Suprapubic skin (tissue), 4 donors: ENCODE measurements at places on chromosomes 2 and 18.
A peak's percentile ranks its signal among the peaks of the same experiment; 100 is the strongest.

DNA sequence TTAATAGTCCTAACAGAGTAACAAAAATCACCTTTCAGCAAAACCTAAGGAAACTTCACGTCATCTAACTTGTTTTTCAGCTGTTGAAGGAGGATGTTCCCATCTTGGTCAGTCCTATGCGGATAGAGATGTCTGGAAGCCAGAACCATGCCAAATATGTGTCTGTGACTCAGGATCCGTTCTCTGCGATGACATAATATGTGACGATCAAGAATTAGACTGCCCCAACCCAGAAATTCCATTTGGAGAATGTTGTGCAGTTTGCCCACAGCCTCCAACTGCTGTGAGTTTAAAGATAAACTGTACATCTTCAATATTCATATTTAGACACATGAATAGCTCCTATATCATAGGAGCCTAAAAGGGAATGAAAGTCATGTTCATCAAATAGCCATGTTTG lies 10.5 kb downstream of the COL3A1 start:
- H3K36me3 ChIP-seq, result no peaks in the 10 kb centered on the region
- no peak for DNase-seq
- H3K27ac ChIP-seq, result peak overlapping the region; percentile 72
- H3K4me3 ChIP-seq, result no peak overlapping the region

DNA sequence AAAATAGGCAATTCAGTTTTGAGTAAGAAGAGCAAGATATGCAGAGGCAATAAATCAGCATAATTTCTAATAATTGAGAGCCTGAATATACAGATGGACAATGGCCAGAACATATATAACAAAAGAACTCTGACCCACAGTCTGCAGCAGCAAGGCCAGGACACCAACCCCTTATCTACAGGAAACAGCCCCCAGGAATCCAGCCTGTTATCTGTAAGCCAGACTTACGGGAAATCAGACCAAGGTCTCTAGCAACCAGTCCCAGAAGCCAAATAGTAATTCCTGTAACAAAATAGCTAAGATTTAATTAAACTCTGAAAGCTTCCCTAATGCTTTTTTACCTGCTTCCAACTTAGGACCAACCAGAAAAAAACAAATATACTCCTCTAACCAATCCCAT lies 434.5 kb upstream of the GYPC start:
- H3K4me1 ChIP-seq, result no peaks in the 10 kb centered on the region
- no peaks in the 10 kb centered on the region for H3K27me3 ChIP-seq

DNA sequence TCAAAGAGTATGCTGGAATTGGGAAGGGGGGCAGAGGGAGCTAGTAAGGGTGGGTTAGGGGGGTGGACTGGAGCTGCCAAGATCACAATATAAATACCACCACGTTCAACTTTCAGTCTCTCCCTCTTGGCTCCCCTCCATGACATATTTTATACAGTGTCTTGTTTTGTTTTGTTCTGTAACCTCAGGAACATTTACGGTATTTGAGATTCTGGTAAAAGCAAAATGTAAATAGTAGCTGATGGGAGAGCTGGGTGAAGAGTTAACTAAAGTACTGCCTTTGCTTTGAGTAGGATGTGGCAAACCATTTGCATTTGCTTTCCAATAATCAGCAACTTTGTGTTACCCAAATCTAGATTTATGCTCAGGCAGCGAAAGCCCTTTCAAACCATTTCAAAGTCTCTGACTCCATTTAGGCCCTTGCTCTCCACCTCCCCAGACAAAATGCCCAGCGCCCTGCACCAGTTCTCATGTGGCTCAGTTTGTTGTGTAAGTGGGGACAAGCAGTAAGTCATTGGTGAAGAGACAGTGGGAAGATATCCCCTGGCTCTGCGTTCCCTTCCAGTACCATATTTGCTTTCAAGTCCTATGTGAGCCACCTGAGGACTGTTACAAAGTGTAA lies 17.4 kb downstream of the IRS1 start:
- no peak overlapping the region for H3K27ac ChIP-seq
- H3K36me3 ChIP-seq, result peaks cover 3% of the 10 kb centered on the region
- H3K4me1 ChIP-seq, result peaks cover 4% of the 10 kb centered on the region
- DNase-seq, result no peak

- DNase-seq, result no peak
- H3K4me1 ChIP-seq, result no peaks in the 10 kb centered on the region
- H3K4me3 ChIP-seq, result no peak overlapping the region
- no peaks in the 10 kb centered on the region for H3K27me3 ChIP-seq
- no peak overlapping the region for H3K27ac ChIP-seq
- no peaks in the 10 kb centered on the region for H3K36me3 ChIP-seq
These were observed 64.9 kb downstream of the CDH2 start for GRCh38 chr18:28112056-28112470.

GRCh38 chr2:188046437-188046836 lies 245.2 kb upstream of the GULP1 start:
- H3K4me3 ChIP-seq, result no peak overlapping the region
- DNase-seq, result no peak
- no peaks in the 10 kb centered on the region for H3K4me1 ChIP-seq
- H3K36me3 ChIP-seq, result no peaks in the 10 kb centered on the region
- H3K27ac ChIP-seq, result no peak overlapping the region
